NCI-H1417 treated with DMSO at 0.1 percent for 48 hours (cell line): ENCODE measurements at places on chromosomes 4 and X.

DNA sequence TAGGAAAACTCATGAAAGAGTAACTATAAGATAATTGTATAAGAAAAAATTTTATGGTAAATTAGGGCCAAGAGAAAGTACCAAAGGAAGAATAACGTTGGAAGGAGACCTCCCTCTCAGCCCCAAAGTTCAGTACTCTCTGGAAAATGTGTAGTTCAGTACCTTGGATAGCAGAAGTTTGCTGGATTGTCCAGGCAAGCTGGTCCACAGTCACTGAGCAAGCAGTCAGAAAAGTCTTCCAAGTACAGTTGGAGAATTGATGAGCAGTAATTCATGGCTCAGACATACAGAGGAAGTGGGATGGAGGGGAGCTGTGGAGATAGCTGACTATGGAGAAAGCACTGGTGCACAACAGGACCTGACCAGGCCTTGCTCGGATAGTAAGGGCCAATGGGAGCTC is 598.2 kb upstream of the NDST4 start:
- DNase-seq: no peak

DNA sequence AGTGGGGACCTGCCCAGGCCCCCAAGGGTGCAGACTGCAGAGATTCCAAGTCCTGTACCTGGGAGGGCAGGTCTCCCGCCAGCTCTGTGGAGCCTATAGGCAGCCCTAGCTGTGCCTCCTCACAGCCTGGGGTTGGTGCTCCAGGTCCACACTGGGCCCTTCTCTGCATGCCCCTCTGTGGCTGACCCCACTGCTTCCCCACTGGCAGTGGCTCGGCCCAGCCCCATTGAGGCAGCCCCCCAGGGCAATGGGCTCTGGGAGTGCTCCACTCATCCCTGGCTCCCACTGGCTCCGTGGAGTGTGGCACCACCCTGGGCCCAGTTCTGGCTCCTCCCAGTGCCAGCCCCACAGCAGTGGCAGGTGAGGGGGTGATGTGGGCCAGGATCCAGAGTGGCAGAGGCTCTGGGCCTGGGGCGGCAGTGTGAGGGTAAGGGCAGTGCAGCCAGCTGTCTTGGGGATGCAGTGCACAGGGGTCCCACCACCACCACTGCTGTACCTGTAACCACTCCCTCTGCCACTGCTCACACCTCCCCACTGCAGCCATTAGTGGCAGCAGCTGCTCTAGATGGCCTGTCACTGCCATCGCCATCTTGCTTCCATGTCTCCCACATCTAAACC is 312.2 kb downstream of the GPM6A start:
- no peak for DNase-seq

- DNase-seq: no peak
These were observed 10.2 kb downstream of the ADGRL3 start for GRCh38 chr4:61210186-61210939.

DNA sequence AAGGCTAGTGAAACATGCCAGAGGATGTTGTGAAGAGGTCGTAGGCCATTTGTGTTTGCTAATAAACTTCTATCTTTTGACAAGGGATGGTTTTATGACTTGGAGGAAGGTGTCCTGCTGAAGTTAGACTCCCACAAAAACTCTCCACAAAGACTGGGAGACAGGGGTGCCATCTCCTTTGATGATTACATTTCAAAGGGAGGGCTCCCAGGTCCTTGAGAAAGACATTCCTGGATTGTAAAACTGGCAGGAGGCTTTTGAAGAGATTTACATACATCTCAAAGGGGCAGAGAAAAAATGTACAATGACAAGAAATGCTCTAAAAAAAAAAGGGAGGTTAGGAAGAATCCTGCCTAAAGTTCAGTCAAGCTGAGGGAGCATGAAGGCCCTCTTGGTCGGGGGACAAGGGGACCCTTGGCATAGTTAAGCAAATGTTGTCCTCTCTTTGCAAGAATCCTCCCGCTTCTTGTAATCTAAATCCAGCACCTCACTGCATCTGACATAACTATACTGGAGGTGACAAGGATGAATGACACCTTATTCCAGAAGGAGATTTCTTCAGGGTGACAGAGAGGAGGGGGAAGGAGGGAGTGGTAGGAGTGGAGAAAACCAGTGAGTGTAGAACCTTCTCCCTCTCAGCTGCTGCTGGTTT is 41.1 kb upstream of the MGST2 start:
- no peak for DNase-seq

- no peak for DNase-seq
These were observed 56.0 kb downstream of the SAT1 start for GRCh38 chrX:23838953-23839352.

DNA sequence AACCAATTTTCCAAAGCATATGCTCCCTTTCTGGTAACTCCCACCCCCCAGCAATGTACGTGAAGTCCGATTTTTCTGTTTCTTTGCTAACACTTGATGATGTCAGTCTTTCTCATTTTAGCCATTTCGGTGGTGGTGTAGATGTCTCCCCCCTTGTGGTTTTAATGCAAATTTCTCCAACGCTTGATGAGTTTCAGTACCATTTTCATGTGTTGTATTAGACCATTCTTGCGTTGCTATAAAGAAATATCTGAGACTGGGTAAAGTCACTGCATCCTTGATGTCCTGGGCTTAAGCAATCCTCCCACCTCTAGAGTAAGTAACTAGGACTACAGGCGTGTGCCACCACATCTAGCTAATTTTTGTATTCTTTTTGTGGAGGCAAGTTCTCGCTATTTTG is 148.4 kb upstream of the VCX3A start:
- no peak for DNase-seq

GRCh38 chr4:147938496-147938895 is 206.6 kb downstream of the ARHGAP10 start:
- no peak for DNase-seq

DNA sequence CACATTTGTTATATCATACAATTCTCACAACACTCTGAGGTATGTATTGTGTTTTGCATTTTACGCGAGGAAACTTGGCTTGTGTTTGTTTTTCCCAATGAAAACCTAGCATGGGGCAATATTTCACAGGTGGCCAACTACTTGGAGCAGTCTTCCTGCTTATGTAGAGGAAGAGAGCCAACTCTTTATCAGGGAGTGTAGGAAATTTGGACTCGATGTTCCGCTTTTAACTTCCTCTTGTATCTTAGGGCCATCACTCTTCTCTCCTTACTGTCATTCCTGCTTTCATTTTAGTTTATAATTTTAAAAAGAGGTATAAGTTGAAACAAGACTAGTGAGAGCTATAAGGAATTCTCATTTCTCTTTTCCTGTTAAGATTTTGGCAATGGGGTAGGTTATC is 107.7 kb upstream of the RPS6KA3 start:
- DNase-seq: no peak

DNA sequence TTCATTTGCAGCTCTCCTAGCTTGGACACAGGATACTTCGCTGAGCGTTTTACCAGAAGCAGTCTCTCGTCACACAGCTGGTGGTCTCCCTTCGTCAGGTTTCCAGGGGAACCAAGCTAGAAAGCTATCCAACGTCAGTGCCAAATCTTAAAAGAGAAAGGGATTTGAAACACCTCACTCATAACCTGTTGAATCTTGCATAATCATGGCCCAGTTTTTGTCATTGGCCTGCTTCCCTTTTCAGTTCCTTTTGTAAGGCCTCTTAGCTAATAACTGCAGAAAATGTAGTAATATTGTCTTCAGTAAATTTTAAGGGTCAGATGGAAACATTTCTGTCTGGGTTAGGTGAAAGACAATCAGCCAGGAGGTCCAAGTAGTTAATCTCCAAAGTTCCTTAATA is 22.0 kb downstream of the RAB39B start:
- DNase-seq: no peak

DNA sequence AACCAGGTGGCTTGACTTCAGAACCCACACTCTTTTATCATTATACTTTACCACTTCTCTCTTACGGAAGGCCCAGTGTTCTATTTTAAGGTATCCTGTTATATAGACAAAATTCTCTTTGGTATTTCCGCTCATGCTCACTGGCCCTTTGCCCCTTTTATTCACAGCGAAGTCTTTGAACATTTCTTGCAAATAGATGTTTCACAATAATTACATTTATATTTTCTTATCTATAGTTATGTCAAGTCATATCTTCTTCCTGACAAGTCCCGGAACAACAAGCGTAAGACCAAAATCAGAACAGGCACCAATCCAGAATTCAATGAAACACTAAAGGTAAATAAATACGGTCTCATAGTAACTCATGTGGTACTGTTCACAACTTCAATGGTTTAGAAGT is 102.0 kb downstream of the SYTL5 start:
- DNase-seq: no peak

DNA sequence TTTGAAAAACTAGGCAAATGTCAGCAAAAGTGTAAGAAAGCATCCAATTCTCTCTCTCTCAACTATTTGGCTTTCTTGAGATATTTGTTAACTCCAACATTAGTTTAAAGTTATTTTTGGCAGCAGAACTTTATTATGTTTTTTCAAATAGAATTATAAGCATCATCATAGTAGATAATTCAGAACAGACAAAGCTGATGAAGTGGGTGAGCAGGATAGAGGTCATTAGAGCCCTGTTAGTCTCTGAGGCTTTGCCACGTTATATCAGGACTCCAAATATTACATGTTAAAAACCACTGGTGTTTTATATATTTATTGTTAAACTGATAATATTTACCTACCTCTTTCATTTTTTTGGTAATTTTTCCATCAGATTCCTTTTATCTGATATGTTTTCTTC is 903.0 kb downstream of the FSTL5 start:
- DNase-seq: no peak

- DNase-seq: no peak
These were observed 552.0 kb downstream of the STIM2 start for GRCh38 chr4:27412613-27413012.

- DNase-seq: no peak
These were observed 150.5 kb downstream of the ARSF start for GRCh38 chrX:3191796-3192195.

GRCh38 chrX:71604141-71604540 is 14.2 kb downstream of the CXCR3 start:
- DNase-seq: no peak

DNA sequence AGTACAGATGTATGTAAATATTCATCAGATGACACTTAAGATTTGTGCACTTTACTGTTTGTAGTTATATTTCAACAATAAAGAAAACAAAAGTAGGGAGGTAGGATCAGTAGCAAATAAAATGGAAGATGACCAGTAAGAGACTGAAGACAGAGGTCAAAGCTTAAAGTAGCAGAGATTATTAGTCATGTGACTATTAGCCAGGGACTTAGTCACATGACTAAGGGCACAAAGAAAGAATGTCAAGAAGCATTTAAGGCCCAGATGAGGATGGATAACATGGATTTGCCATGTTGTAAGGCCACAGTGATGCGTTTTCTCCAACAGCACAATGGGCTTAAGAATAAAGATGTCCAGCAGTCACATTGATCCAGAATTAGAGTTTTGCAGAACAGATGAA is 479.6 kb downstream of the BCOR start:
- DNase-seq: no peak

DNA sequence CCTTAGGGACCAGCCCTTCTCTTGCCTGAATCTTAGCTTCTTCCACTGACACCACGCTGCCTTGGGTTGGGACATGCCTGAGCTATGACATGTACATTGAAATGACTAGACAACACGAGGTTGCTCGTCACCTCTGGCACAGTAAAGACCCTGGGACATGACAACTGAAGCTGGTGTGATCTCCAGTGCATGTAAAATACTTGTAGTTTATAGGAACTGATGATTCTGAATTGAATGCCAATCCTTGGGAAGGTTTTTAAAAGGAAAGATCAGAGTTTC is 100.7 kb upstream of the PGRMC2 start:
- DNase-seq: no peak

DNA sequence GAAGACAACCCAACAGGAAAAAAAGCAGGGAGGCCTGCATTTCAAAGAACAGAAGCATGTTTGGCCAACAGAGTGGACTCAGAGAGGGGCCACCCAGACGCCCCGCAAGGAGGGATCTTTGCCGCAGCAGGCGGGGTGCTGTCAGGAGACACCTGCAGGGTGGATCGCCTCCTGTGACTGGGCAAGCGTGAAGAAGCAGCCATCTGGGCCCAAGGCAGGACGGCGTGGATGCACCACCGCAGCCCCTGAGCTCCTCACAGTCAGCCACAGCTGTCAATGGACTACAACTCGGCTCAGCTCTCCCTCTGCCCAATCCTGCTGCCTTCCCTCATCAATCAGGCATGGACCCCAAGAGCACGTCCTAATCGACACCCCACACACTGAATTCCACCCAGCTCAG is 32.0 kb upstream of the MAN2B2 start:
- no peak for DNase-seq

- DNase-seq: no peak
These were observed 19.9 kb upstream of the TRIM61 start for GRCh38 chr4:164997324-164997723.

DNA sequence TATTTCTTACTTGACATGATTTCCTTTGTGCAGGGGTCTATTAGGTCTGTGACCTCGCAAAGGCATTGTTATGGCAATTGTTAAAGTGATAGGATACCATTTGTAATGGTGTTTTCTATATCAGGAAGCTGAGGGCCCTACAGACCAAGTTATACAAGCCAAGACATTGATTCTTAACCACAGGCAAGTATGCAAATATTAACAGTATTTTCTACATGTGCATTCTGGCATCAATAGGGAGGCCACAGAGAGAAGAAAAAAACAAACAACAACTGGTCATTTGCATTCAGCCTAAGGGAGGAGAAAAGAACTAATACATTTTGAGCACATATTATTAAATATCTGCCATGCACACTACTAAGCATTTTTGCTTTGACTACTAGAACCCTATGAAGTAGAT is 28.5 kb downstream of the GBA3 start:
- no peak for DNase-seq

- DNase-seq: no peak
These were observed 52.6 kb upstream of the SOD3 start for GRCh38 chr4:24742773-24743172.

- no peak for DNase-seq
These were observed 45.4 kb downstream of the COMMD8 start for GRCh38 chr4:47418147-47418546.

DNA sequence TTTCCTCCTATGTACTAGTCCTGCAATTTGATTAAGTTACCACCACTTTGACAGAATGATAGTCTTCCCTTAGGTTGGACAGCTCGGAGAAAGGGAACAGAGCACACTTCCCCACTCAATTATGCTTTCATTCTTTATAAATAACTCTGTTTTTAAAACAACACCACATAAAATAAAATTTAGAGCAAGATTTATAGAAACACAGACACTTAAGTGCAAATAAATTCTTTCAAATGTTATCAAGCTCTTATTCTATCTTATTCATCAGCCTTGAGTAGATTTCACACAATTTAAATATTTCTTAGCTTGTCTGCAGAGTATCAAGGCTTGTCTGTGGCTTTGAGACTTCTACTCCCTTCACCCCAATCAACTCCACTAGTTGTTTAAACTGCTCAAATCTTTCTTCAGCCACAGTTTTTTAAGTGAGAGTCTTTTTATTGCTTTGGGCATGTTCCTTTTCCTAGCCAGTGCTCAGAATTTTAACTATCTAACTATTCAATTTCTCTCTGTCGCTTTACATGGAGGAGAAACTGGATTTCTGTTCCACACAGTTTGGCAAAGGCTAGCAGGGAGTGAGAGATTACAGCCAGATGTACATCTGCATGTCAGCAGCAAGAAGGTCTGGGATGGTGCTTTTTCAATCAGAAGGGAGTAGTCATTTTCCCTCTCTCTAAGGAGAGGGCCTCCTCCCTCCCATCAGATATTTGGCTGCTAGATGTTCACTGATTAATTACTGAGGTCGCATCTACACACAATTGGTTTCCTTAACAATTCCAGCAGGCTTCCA is 53.1 kb upstream of the PLAC1 start:
- no peak for DNase-seq
